ENCODE measurements at places on chromosomes 13 and 19. TPM values are rescaled to one million over a fixed set of nuclear protein-coding genes. Genes with fewer than 3 reads are reported as not detected.

GRCh38 chr19:44517146-44517545, 12.3 kb downstream of the CEACAM20 start:
- no peak overlapping the region for H3K4me3 ChIP-seq
- no peaks in the 10 kb centered on the region for H3K4me1 ChIP-seq
- no peak for DNase-seq
- no peaks in the 10 kb centered on the region for H3K27me3 ChIP-seq
- H3K36me3 ChIP-seq: no peaks in the 10 kb centered on the region
- H3K27ac ChIP-seq: no peak overlapping the region

DNA sequence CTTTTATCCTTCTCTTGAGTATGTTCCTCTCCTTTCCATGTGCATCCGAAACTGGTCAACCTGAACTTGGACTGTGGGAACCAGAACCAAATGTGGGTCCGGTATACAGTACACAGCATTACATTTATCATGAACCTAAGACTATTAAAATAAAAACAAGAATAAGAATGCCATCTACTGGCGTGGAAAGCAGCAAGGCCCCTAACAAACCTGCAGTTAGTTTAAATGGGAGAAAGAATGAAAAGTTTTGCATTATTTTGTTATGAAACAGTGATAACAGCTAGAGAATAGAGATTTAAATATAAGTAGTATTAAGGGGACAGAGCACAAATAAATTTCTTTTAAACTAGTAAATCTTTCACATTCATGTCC, 159.5 kb downstream of the RBM26 start:
- no peak for DNase-seq
- no peaks in the 10 kb centered on the region for H3K4me1 ChIP-seq
- H3K27ac ChIP-seq: no peak overlapping the region
- H3K36me3 ChIP-seq: no peaks in the 10 kb centered on the region

GRCh38 chr13:39245688-39246087, 207.4 kb downstream of the NHLRC3 start:
- no peak for DNase-seq
- H3K27ac ChIP-seq: no peak overlapping the region
- H3K4me3 ChIP-seq: no peak overlapping the region
- no peaks in the 10 kb centered on the region for H3K27me3 ChIP-seq
- no peaks in the 10 kb centered on the region for H3K36me3 ChIP-seq

- peaks cover 7% of the 10 kb centered on the region for H3K36me3 ChIP-seq
- H3K4me1 ChIP-seq: no peaks in the 10 kb centered on the region
- no peak overlapping the region for H3K4me3 ChIP-seq
- H3K27ac ChIP-seq: no peak overlapping the region
- no peaks in the 10 kb centered on the region for H3K27me3 ChIP-seq
- DNase-seq: peak; percentile 34
Measured at GRCh38 chr19:39144290-39145071, 18.9 kb downstream of the PAK4 start.

FAM187B gene
- total RNA-seq: not detected

Measured in SJCRH30 (cell line).